ENCODE measurements at places on chromosomes 11 and 22. TPM values are rescaled to one million over a fixed set of nuclear protein-coding genes. Genes with fewer than 3 reads are reported as not detected.

Gene RBFOX2
- 131 TPM for total RNA-seq

Gene SLC22A9
- total RNA-seq: not detected

Gene KCNJ5
- total RNA-seq: not detected

Gene MRGPRX3
- not detected for total RNA-seq

Gene MYOD1
- total RNA-seq: not detected

Gene OR8G5
- total RNA-seq: not detected

Gene PLAAT5
- total RNA-seq: 11.6 TPM

DNA sequence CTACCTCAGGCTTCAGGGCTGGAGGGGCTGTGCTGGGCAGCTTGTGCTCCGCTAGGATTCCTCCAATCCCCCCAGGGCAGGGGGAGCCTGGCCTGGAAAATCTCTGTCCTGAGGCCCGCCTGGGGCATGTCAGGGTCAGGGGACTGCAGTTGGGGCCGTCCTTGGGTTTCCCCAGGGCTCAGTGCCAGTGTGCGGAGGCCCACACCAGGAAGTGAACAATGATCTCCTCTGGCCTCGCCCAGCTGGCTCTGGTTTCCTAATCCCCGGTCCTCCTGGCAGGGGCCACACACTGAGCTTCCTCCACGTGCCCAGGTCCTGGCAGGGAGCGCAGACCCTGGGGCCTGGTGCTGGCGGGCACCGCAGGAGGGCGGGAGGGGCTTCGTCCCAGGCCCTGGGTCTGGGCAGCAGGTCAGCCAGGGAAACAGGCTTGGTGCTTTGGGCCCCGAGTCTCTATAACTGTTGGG, 1.4 kb upstream of the MUC2 start:
- H3K4me3 ChIP-seq: no peak overlapping the region
- H3K4me1 ChIP-seq: no peaks in the 10 kb centered on the region
- H3K27me3 ChIP-seq: no peaks in the 10 kb centered on the region
- no peak for DNase-seq
- no peak overlapping the region for H3K27ac ChIP-seq

- peaks cover 14% of the 10 kb centered on the region for H3K4me1 ChIP-seq
- peaks cover 3% of the 10 kb centered on the region for H3K36me3 ChIP-seq
- no peak overlapping the region for H3K4me3 ChIP-seq
- no peaks in the 10 kb centered on the region for H3K27me3 ChIP-seq
Measured at GRCh38 chr22:37032134-37032534, 12.6 kb downstream of the MPST start.

DNA sequence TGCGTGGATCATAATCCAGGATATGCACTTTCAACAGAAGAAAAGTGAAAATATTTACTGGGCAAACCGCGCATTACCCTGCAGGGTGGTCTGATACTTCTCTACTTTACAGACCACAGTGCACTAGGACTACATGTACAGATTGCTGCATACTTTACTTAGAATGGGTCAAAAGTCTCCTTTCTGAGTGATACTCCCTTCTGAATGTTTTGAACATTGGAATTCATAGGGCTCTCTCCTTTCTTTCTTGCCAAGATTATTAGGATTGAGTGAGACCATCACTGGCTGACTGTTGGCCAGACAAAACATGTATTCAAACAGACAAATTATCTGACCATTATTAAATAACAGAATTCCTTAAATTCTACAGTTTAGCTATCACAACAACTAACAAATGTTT, 6.6 kb upstream of the FIBIN start:
- H3K4me1 ChIP-seq: no peaks in the 10 kb centered on the region
- H3K27ac ChIP-seq: no peak overlapping the region
- no peaks in the 10 kb centered on the region for H3K27me3 ChIP-seq
- no peaks in the 10 kb centered on the region for H3K36me3 ChIP-seq
- DNase-seq: no peak

DNA sequence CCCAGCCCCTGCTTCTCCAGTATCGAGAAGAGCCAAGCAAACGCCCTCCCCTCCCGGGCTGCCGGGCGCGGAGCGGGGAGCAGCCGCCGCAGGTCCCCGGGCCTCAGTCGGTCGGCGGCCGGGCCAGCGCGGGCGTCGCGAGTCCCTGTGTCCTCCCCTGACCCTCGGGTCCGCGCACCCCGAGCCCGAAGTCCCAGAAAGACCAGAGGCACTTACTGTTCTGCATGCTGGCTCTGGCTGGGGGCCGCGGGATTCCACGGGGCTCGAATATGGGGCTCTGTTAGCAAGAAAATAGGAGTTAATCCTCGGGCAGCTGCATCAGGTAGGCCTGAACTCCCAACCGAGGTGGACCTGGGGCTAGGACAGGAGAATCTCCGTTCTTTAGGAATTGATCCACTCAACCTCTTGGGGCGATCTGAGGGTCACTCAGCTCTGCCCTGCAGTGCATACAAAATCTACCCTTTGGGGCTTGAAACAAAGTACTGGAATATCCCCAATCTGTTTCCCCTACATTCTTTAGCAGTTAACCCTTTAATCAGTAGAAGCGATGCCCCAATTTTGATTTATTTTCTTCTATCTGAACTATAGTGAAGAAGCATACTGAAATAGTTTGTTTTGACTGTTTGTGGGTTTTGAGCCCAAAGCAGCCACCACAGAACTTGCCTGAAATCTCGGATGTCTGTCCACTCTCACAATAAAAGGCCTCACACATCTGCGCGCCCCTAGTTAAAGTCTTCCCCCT, 4.8 kb downstream of the PAX6 start:
- H3K4me1 ChIP-seq: peaks cover 72% of the 10 kb centered on the region
- no peaks in the 10 kb centered on the region for H3K36me3 ChIP-seq
- peaks cover 100% of the 10 kb centered on the region for H3K27me3 ChIP-seq
- H3K27ac ChIP-seq: no peak overlapping the region

DNA sequence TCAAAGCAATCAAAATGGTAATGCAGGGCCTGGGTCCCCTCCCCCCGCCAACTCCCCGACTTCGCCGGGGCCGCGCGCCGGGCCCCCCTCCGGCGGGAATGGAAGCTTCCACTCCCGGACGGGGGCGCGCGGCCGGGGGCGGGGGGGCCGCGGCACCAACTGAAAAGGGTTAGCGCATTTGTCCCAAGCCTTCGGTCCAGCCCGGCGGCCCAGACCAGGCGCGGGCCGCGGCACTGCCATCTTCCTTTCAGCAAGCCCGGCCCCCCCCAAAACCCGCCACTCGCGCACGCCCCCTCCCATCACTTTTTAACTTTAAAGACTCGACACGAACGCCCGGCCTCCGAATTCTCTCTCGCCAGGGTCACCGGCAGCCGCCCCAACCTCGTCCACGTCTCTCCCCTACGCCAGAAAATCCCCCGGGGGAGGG, 2.8 kb downstream of the PHF21B start:
- H3K4me3 ChIP-seq: peak overlapping the region; percentile 63
- no peaks in the 10 kb centered on the region for H3K27me3 ChIP-seq
- peak overlapping the region; percentile 91 for H3K27ac ChIP-seq
- peaks cover 49% of the 10 kb centered on the region for H3K4me1 ChIP-seq
- DNase-seq: peak; percentile 88

GRCh38 chr11:32333320-32333991, 101.9 kb downstream of the WT1 start:
- DNase-seq: peak; percentile 81

- H3K4me1 ChIP-seq: peaks cover 8% of the 10 kb centered on the region
- H3K27ac ChIP-seq: no peak overlapping the region
Measured at GRCh38 chr22:46025225-46025972, 48.4 kb upstream of the WNT7B start.

DNA sequence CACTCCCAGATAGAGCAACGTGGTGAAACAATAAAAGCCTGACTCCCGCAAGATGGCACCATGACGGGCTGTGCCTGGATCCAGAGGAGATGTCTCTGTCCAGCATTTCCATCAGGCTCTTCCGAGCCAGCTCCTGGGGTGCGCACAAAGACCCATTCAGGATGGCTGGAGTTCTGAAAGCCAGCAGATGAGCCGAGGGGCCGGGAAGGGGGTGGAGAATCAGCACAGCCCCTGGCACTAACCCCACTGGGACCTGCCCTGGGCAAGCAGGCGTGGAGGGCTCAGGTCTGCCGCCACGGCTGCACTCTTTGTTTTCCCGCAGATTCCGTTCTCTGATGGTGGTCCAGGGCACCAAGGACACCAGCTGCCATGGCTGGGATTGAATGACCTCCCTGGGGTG, 97.2 kb upstream of the BLID start:
- H3K4me3 ChIP-seq: no peak overlapping the region
- DNase-seq: no peak
- peaks cover 11% of the 10 kb centered on the region for H3K4me1 ChIP-seq
- no peaks in the 10 kb centered on the region for H3K27me3 ChIP-seq

DNA sequence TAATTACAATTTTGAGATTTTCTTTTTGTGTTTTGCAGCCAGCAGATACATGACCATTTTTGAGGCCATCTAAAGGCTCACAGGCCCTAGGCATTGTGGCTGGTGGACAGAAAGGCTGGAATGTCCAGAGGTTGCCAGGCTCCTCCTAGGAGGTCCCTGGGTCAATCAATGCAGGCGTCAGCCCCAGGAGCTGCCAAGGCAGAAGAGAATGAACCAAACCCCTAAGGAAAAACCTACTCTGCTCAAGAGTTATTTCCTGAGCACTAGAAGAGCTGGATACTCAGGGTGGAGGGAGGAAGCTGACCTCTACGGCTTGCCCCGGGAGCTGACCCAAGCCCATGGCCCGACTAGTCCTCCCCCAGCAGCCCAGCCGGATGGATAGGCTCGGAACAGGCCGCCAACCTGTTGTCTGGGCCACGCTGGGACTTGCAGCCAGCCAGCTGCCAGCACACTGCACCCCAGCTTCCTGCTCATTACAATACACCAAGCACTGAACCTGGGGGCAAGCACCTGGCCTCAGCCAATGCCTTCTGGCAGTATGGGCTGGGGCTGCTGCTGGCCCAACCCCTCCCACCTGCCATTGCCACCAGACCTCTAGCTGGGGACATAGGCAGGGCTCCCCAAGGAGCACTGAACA, 5.7 kb upstream of the SCGB1A1 start:
- no peaks in the 10 kb centered on the region for H3K4me1 ChIP-seq
- DNase-seq: no peak
- H3K4me3 ChIP-seq: no peak overlapping the region

DNA sequence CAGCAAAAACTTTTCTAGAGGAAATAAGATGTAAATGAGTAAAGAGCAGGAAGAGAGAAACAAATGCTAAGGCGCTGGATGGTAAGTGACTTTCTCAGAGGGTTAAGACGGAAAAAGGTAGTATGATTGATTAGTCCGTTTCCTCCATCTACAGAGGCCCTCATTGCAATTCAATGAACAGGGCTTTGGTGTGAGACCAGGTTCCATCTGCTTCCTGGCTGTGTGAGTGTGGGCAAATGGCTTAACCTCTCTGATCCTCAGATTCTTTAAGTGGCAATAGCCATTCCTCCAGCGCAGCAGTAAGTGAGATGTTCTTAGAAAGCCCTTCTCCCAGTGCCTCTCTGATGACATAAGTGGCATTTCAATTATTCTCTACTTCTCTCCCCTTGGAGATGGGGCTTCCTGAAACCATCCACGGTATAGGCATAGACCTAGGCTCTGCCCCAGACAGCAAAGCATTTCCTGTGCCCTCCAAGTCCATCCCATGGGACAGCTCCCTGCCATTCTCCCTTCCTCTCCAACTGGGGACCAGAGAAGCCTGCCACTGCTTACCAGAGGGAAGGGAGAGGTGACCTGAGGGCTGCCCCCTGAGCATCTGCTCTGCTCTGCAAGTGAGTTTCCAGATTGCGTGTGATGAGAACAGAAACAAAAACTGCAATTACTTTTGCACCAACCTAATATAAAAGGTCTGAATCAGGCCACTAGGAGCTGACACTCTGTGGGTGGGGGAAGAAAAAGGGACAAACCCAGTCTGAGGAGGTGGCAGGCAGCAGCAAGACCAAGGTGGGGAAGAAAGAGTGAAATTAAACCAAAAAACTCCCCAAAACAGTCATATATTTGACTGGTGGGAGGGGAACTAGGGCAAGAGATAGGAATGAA, 12.7 kb upstream of the CD44 start:
- no peak for DNase-seq
- no peak overlapping the region for H3K27ac ChIP-seq
- H3K4me3 ChIP-seq: no peak overlapping the region
- H3K27me3 ChIP-seq: no peaks in the 10 kb centered on the region
- no peaks in the 10 kb centered on the region for H3K36me3 ChIP-seq

DNA sequence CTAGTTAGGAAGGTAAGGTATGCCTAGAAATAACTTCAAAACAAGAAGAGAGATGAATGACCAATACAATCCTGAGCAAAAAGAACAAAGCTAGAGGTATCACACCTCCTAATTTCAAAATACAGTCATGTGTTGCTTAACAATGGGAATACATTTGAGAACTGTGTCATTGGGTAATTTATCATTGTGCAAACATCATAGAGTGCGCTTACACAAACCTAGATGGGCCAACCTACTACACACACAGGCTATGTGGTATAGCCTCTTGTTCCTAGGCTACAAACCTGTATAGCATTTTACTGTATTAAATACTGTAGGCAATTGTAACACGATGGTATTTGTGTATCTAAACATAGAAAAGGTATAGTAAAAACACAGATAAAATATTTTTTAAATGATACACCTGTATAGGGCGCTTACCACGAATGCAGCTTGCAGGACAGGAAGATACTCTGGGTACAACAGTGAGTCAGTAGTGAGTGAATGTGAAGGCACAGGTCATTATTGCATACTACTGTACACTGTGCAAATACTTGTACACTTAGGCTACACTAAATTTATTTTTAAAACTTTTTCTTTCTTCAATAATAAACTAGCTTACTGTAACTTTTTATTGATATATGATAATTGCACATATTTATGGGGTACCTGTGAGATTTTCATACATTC, 48.2 kb downstream of the STK33 start:
- DNase-seq: no peak
- 0 out of 2 replicates have a peak, but pooled peaks cover 4% of the 10 kb centered on the region for H3K4me1 ChIP-seq
- H3K27me3 ChIP-seq: no peaks in the 10 kb centered on the region
- no peaks in the 10 kb centered on the region for H3K36me3 ChIP-seq
- H3K4me3 ChIP-seq: no peak overlapping the region

DNA sequence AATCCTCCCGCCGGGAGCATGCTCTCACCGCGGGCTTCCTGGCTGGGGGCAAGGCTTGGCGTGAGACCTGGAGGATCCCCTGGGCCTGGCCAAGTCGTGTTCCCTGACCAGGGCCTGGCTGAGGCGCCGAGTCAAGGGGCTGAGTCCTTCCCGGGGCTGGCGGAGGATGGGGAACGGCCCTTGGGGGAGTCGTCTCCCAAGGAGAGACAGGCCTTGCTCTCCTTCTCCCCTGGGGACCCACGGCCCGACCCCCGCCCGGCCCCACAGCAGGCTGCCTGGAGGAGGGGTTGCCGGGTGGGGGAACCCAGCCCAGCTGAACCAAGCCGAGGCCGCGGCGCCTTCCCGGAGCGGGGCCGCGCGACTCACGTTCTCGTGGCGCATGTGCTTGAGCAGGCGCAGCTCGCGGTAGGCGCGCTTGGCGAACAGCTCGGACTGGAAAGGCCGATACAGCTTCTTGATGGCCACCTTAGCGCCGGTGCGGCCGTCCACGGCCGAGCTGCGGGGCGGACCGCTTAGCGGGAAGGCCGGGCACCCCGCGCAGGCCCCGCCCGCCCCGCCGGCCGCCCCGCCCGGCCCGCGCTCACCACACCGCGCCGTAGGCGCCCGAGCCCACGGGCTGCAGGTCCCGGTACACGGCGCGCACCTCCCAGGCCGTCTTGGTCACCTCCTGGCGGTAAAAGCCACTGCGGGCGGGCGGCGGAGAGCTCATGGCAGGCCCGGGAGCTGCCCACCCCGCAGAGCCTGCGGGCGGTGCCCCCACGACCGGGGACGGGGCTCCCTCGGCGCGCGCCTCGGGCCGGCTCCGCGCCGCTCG, 475 bp downstream of the MAPK12 start:
- DNase-seq: peak; percentile 59
- H3K27ac ChIP-seq: no peak overlapping the region
- H3K4me1 ChIP-seq: peaks cover 7% of the 10 kb centered on the region

GRCh38 chr11:65432100-65432650, 9.6 kb downstream of the NEAT1 start:
- H3K4me3 ChIP-seq: no peak overlapping the region
- H3K27ac ChIP-seq: no peak overlapping the region
- peaks cover 20% of the 10 kb centered on the region for H3K4me1 ChIP-seq

Data from GM23338 (cell line).